ENCODE measurements at places on chromosomes 12 and 14.

- no peak for DNase-seq
Measured at GRCh38 chr12:52900166-52900895, 4.5 kb downstream of the KRT8 start.

DNA sequence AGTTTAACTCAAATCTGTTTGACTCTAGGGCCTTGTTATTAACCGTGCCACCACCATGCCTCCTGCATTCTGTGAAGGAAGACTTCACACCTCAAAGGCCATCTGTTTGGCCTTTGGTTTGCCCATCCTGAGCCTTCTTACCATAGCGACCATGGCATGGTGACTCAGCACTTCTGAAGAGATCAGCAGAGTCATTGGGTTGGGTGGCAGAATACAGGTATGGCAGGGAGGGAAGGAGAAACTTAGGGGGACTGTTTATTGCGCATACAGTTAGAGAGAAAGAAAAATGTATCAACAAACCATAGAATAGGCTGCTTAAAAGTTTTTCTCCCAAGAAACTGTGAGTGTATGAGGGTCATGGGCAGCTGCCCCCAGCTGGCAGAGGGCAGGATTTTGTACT, 49.2 kb downstream of the DAD1 start:
- peak; percentile 73 for DNase-seq

GRCh38 chr14:95361373-95362137, 41.8 kb upstream of the CLMN start:
- peak; percentile 57 for DNase-seq

DNA sequence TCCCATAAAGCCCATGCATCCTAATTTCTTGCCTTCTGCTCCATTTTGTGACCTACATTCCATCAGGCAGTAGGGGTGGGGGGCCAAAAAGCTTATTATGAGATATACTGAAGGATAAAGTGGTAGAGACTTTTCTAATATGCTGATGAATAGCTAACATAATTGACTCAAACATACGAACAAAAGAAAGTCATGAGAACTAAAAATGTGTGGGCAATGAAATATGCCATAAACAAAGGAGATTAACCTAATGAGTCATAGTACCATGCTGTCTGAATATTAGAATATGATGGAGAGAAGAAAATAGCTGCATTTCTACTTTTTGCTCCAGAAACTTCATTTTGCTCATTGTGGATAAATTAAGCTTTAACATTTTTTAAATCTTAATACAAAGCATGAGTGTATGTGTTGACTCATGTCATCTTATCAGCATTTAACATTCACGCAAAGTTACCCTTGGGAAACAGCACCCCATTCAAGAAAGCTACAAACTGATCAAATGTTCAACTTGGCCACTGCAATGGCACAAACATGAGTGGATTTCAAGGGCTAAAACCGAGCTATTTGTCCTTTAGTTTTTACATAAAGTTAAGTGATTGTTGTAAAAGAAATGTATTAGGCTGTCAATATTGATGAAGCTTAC, 64.0 kb upstream of the DIO2 start:
- no peak for DNase-seq

DNA sequence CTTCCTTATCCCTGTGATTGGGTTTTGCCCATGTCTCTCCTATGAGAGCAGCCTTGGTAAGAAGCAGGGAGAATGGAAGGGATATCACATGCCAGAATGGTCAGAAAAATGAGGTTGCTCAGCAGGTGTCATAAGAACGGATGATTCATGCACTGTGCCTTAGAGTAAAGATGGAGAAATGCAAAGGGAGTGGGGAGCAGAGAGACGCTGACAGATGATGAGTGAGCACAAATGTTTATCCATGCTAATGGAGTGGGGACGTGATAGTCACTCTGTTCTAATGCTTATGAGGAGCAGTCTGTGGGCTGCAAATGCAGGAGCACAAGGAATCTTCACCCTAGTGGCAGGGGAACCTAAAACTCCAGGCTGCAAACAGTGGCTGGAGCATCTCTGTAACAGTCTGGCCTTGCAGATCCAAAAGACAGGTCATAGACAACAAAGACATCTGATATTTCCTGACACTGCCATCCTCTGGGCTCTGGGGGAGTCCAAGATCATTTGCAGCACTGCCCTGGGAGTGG, 243.2 kb downstream of the CACNA1C start:
- DNase-seq: no peak

DNA sequence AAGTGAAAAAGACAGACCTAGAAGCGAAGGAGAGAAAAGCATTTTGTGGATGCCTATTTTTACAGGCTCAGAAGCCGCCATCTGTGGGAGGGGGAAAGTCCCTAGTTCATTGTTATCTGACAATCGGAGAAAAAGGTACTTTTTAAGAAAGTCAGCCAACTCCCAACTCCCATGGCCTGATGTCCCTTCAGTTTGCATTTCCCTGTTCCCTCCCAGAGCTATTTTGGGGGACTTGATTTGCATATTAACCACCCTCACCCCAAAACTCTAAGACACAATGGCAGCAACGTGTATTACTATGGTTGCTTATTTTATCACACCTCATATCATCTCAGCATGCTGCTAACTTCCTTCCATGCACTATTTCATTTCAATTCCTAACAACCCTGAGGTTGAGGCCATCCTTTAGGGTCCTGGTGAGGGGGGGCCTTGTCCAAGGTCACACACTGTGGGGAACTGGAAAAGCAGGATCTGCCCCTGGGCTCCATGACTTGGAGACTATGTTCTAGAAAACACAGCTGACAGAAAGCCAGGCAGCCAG, 18.7 kb downstream of the HVCN1 start:
- peak; percentile 44 for DNase-seq

GRCh38 chr14:75427126-75427481, 718 bp upstream of the JDP2 start:
- no peak for DNase-seq

DNA sequence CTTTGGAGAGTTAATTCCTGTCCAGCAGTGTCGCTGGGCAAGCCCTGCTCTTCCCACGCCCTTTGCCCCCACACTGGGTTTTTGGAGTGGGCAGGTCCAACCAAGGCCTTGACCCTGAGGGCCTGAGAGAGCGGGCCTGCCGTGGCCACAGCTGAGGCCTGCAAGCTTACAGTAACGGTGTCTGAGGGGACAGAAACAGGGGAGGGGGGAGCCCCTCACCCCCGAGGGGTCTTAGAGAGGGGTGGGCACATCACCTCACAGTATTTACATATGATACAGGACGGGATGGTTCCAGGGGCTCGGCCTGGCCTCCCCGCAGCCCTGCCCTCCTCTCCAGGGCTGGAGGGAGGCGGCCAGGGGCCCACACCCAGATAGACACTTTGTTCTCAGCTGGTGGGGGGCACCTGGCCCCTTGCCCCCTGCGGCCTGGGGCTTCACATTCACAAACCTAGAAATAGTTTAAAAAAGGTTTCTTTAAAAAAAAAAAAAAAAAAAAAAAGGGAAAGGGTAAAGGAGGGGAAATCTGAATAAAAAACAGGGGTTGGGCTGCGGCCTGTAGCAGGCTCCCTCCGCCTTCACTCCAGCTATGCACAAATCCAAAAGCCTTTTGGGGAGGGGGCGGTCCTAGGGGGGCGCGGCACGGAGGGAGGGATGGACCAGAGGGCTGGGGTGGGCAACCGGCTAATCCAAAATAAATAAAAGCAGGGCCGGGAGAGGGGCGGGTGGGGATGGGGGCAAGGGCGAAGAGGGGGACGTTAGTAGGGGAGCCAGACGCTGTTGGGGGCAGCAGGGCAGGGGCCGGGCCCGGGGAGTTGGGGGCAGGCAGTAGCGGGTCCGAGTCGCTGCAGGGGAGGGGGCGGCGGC, 14.8 kb upstream of the PLA2G1B start:
- DNase-seq: no peak

DNA sequence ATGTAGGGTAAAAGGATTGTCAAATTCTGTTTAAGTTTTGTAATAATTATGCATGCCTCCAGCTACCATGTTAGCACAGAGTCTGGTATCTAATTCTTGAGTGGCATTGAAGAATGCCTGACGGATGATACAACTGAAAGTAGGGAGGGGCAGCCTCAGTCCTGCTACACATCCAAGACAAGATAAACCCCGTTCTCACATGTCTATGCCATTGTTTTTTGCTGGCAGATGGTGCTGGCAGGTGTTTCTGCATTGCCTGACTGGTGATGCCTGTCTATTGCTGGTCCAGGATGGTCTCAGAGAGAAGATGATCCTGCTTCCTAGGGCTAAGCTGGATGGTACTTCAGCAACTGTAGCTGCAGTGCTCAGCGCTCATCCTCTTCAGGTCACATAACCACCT, 245.8 kb upstream of the NAV3 start:
- no peak for DNase-seq

DNA sequence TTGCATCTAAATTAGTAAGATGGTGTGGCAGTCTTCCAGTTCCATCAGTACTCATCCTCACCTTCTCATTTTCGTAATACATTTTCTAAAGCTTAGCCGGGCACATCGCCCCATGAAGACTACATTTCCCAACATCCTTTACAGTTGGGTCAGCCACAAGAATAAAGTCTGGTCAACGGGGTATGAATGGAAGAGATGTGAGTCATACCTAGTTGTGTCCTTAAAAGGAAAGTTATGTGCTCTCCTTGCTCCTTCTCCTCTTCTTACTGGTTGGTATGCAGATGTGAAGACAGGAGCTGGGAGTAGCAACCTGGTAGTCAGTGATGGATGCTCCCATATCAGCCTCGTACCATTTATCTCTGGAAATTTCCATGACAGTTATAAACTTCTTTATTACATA, 35.9 kb upstream of the EGLN3 start:
- DNase-seq: peak; percentile 2

DNA sequence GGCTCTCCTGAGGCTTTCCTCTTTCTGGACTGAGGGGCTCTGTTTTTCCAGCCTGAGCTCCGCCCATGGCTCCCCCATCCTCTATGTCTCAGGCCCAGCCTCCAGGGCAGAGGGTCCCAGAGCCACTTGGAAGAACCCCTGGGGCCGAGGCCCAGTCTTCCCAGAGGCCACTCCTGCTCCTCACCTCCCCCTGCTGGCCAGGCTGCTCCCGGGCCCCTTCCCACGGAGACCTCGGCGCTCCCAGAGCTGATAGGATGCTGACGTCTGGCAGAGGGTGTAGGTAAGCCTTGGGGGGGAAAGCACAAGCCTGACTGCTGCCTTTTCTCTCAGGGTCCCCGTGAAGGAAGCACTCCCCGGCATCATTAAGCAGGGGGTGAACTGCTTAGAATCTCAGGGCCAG, 51.4 kb downstream of the ERH start:
- DNase-seq: no peak

- peak; percentile 89 for DNase-seq
Measured at GRCh38 chr14:55458800-55459515, 18.5 kb upstream of the TBPL2 start.

DNA sequence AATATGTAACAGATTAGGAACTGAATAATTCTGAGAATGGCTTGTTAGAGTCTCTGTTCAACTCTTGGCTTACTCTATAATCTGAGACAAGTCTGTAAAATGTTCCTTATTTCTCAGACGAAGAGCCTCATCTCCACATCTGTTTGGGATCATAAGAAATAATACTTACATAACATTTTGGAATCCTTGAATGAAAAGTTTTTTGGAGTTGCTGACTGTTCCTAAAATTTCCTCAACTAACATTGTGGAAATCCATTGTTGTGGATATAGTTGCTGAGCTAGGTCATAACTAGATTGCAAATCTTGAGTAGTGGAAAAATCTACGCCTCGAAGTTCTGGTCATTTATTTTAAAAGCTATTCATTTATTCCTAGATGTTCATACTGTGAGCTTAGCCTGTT, 402.9 kb downstream of the ZFP36L1 start:
- no peak for DNase-seq

DNA sequence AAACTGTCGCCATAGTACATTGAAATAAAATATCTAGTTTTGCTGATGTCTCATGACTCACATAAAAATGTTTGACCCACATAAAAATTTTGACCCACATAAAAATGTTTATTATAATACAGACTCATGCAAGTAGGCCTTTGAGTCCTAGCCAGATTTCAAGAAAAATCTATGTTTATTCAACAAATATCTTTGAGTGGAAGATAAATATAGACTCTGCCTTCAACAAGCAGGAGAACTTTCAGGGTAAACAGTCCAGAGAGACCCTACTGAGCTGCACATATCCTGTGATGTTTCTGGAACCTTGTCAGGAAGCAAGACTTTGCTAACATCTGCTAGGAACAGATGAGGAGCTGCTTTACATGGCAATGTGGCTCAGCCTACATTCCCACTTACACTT, 283.1 kb downstream of the MDGA2 start:
- DNase-seq: no peak

DNA sequence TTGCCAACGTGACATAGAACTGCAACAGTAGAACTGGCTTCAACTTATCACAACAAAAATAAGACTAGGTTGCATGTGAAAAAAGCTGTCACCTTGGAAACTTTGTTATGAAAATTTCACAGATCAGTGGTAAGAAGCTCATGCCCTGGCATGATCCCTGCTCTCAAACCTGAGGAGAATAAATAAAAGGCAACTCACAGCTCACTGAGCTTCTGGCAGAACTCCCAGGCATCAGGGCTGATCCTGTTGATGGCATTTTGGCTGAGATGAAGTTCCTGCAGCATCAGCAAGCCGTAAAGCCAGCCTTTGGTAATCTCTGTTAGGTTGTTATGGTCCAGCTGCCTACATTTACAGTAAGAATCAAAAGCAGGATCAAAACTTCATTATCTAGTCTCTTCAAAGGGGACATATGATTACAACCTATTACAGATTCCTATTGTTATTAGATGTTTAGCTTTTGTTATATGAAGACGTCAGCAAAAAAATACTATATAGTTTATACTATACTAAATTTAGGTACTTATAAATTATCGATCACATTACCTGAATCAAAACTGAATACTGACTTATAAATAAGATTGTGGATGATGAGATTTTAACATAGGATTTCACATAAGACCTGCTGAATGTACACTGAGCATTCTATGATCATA, 32.0 kb downstream of the LRIG3 start:
- DNase-seq: no peak

DNA sequence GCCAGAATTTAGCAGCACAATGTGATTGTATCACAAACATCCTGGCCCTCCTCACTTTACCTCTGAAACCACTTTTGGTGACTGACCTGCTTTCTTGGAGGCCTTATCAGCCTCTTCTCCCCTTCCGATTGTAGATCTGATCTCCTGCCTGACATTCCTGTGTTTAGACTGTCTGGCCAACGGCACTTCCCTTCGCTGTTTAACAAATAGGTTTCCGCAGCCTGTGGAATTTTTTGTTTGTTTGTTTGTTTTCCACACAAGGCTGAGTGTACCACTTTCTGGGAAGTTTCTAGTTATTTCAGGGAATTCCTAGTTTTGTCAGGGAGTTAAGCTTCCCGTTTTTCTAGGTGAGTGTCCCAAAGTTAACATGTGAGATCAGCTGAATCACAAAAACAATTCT, 65.9 kb upstream of the CDKN3 start:
- no peak for DNase-seq

DNA sequence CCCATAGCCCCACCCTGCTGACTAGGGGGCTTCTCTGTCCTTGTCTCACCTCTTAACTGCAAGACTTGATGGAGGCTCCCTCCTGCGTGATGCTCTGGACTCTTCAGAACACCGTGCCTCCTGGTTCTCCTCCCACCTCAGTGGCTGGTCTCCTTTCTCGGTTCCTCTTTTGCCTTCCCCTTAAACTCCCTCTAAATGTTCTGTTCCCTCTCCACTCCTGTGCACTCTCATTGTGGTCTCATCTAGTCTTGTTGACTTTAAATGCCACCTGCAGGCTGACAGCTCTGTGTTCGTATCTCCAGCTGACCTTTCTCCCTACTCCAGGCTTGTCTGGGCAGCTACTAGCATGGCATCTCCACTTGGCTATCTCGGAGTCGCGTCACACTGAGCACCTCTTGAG, 28.3 kb downstream of the DYNC1H1 start:
- no peak for DNase-seq
